ENCODE measurements at places on chromosomes 6 and 20.
A peak's percentile ranks its signal among the peaks of the same experiment; 100 is the strongest.

DNA sequence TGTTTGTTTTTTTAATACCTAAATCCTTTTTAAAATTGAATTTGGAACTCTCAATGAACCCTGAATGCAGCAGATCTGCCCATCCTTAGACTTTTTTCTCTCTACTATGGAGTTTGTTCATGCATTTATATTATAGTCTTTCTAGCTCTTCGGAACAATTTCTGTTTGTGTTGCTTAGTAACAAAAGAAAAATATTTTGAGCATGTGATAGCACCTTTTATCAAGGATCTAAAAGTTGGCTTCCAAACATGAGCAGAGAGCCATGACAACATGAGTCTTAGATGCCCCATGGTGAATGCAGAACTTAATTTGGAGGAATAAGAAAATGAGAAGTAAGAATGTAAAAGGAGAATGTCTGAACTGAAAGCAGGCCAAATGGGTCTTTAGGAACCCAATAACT, 133.7 kb downstream of the EDN1 start:
- no peak for DNase-seq

DNA sequence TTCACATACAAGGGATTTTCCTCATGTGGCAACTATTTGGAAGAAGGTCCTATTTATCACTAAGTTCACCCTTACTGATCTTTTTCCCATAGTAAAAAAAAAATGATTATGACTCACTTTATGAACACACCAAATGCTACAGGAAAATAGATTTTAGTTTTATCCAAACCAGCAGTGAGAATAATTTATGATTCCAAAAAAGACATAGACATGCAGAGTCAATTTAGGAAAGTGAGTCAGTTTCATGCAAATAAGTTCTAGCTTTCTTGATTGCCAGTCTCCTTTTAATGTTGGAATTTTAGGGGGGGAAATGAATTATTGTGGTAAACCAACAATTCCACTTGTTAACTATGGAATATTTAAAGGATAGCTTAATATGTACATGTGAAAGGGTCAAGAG, 64.0 kb upstream of the RNF146 start:
- no peak for DNase-seq

- no peak for DNase-seq
These were observed 51.3 kb downstream of the GRM4 start for GRCh38 chr6:34094474-34095135.

GRCh38 chr20:20261159-20261558, 106.7 kb upstream of the INSM1 start:
- DNase-seq = no peak

GRCh38 chr6:41642960-41643898, 5.0 kb downstream of the MDFI start:
- DNase-seq = no peak

GRCh38 chr20:23241416-23241815, 109.2 kb upstream of the NXT1 start:
- DNase-seq = peak; percentile 60

GRCh38 chr20:62357187-62357667, 9.9 kb downstream of the LAMA5 start:
- DNase-seq = no peak

- DNase-seq = no peak
These were observed 70.2 kb upstream of the CCDC167 start for GRCh38 chr6:37569743-37570481.

GRCh38 chr6:23006656-23007055, 437.3 kb downstream of the HDGFL1 start:
- DNase-seq = no peak

Data from esophagus muscularis mucosa (tissue), 4 donors.